ENCODE measurements at places on chromosomes 1 and 21. TPM values are rescaled to one million over a fixed set of nuclear protein-coding genes. Genes with fewer than 3 reads are reported as not detected.

DNA sequence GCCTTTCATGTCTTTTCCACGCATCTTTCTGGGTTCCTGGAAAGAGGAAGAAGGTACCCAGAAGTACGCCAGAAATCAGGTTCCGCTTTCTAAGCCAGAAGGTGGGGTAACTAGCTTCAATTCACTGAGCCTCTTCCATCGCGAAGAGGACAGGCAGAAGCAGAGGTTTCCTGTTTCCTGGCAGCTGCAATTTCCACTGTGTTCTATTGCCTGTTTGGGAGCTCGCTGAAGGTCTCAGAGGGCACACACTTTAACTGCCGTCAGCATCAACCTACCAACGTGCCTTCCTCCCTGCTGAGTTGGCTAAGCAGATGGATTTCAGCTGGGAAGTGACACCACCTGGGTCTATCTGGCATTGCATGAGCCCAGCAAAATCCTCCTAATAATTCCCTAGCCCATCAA lies 10.0 kb downstream of the NCF2 start:
- no peak for DNase-seq

- DNase-seq, result no peak
These were observed 147.9 kb downstream of the RASAL2 start for GRCh38 chr1:178241837-178242236.

DNA sequence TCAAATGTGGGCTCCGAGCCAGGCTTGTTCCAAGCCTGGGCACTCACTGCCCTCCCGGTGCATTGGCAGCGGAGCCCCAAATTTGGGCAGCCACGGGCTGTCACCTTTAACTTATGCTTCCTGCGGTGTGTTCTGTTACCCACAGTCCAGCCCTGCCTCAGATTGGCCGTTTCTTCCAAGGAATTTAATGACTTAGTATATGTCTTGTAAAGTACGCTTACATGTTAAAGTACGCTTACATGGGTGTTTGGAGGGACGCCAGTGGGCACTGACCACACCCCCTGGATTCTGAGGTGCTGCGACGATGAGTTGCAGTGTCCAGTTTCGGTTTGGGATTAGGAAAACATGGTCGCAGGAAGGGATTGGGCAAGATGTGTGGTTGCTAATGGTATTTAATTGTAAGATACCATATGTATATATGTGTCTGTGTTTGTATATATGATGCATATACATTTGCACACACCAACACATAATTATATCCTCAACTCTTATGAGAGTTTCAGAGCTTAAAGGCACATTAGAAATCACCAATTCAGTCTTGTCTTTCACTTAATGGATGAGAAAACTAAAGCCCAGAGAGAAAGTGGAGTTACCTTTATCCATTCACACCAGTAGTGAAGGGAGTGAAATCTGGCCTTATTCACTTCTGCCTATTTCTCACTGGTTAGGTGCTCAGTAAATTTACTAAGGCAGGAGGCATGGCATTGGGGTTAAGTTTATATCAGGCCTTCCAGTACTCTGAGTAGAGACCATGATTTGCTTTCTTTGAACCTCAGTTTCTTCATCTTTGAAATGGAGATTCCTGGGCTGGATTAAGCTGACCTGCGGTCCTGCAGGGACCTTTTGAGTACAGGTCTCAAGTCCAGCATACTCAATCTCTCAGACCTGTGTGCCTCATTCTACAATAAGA lies 1.0 kb downstream of the SMYD2 start:
- DNase-seq, result no peak

GRCh38 chr21:44612669-44613229 lies 870 bp downstream of the KRTAP10-8 start:
- DNase-seq, result no peak

DNA sequence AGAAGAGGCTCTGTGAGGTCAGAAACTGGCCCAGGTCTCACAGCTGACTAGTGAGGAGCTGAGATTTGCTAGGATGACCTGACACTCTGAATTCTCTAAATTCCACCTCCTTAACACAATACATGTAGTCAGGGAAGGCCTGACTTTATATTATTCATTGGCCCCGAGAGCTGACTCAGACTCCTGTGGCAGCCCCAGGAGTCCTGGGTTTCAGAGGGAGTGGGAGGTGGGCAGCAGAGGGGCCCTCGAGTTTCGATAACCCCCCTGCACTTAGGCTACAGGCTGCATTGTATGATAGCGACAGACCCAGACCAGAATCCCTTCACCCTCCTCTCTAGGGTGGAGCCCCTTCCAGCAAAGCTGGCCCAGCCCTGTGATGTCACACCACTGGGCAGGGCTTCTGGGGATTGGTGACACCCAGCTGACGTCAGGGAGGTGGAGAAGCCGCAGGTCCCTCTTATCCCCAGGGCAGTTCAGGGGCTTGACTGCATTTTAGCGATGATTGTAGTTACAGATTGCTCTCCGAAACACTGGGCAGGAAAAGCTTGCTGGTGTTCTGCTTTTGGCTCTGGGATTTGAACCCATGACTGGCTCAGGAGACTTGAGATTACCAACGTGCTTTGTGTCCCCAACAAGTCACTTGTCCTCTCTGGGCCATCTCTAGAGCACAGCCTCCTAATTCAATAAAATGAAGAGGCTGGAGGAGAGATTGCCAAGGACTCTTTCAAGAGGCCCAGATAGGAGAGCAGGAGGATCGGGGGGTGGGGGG lies 17.0 kb upstream of the GPR37L1 start:
- no peak for DNase-seq

- no peak for DNase-seq
These were observed 129.5 kb upstream of the ERRFI1 start for GRCh38 chr1:8155528-8156186.

GRCh38 chr1:34373912-34374311 lies 197.2 kb downstream of the C1orf94 start:
- no peak for DNase-seq

GRCh38 chr1:212488436-212489283 lies 55.9 kb downstream of the NENF start:
- no peak for DNase-seq

GRCh38 chr1:109658533-109659042 lies 2.7 kb downstream of the GSTM4 start:
- DNase-seq, result no peak

GRCh38 chr1:171110621-171111326 lies 20.1 kb downstream of the FMO3 start:
- DNase-seq, result no peak

- DNase-seq, result no peak
These were observed 71.5 kb upstream of the RGS4 start for GRCh38 chr1:162997499-162998285.

DNA sequence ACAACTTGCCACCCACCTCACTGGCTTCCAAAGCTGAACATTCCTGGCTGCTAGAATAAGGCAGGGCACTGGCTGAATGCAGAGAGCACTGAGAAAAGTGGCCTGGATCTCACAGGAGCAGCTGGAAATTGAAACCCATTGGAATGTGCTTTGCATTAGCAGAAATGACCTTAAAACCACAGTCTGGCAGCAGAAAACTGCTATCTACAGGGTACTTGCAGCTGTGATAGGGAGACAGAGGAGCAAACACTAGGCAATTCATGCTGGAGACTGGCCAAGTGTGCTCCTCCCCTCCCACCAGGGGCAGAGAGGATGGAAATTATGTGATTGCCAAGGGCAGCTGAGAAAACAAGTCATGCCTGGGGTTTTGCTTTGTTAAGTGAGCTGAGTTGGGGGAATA lies 47.2 kb downstream of the HSD3B1 start:
- DNase-seq, result no peak

GRCh38 chr21:17794518-17795145 lies 24.5 kb downstream of the C21orf91 start:
- no peak for DNase-seq

- no peak for DNase-seq
These were observed 6.5 kb upstream of the ATP1A4 start for GRCh38 chr1:160144921-160145320.

DNA sequence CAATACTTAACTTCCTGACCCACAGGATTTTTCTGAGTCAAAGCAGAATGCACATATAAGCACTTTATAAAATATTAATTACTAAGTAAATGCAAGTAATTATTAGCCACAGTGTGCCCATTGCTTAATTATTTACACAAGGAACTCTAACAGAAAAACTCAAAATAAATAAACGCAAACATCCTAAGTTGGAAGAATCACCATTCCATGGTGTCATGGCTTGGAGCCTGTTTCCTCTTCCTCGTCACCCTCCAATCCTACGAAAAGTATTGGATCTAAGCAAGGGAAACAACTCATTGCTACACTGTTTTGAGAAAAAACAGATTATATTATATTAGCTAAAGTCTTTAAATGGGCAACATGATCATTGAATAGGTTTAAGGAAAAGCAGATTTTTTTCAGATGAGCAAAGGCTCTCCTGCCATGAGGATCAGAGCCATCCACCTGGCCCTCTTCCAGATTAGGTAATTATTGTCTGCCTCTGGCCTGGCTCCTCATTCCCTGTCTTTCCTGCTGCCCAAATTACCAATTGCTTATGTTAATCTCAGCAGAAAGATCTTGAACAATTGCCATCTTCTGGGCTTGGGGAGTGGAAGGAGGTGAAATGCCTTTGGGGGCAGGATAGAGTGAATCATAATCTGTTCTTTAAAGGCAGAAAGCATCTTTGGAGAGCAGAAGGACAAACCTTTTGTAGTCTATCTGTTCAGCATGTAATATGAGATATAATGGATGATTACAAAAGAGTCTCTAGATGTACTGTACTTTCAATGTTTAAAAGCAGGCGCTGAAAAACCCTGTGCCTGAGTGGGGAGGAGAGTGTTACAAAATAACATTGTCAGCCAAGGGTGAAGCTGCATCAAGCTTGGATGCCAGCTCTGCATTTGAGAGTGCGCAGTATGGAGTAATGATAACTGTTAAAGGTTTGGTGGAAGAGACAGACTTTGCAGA lies 121.2 kb downstream of the DUSP10 start:
- DNase-seq, result no peak

Gene S100A13
- 12.8 TPM for total RNA-seq

Gene TXNIP
- total RNA-seq, result 106 TPM

Gene MSH4
- total RNA-seq, result 0.15 TPM

Gene STX12
- total RNA-seq, result 24.5 TPM

Gene HES3
- total RNA-seq, result not detected

Gene MFAP2
- not detected for total RNA-seq

Gene GIPC2
- 0.08 TPM for total RNA-seq

Gene EPHA8
- total RNA-seq, result not detected

Measured in GM12878 (cell line).